ENCODE measurements at places on chromosomes 16 and 17.
A peak's percentile ranks its signal among the peaks of the same experiment; 100 is the strongest.

GRCh38 chr17:49880291-49881053 lies 32.6 kb upstream of the TAC4 start:
- DNase-seq, result no peak

- DNase-seq, result no peak
These were observed 97.9 kb downstream of the MAP2K4 start for GRCh38 chr17:12118617-12119016.

DNA sequence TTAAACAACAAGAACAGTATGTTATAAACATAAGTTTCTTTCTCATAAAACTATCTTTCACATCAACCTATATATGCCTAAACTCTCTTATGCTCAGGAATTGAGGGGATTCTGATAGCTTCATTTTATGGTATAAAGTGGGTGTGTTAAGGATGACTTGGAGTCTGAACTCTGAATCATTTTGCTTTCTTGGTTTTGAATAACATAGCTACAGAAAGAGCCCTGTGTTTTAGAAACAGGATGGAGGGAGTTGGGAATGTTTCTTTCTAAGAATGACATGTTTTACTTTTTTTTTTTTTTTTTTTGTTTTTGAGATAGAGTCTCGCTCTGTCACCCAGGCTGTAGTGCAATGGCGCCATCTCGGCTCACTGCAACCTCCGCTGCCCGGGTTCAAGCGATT lies 50.1 kb downstream of the RHOT1 start:
- DNase-seq, result no peak

DNA sequence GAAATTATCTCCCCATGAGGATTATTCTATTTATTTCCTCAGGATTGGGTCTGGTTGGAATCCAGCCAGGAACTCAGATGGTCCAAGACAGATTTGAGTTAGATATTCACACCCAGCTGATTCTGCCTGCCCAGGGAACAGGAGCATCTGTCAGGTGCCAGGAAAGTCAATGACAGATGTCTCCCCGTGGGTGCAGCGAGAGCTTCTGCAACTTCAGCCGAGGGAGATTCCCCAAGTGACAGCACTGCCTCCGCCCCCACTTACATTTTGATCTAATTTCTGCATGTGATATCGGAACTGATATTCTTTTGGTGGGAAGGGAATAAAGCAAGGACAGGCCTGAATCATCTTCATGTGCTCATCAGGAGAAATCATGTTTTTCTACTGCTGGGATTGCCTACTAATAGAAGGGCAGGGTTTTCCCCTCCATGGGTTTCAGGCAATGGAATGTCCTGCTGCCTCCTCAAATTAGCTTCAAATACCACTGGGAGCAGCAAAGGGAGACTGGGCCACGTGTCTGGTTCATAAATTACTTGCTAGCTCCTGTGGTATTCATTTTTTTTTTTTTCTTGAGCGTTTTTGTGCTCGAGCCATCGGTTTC lies 15.7 kb upstream of the DHX8 start:
- peak; percentile 67 for DNase-seq

DNA sequence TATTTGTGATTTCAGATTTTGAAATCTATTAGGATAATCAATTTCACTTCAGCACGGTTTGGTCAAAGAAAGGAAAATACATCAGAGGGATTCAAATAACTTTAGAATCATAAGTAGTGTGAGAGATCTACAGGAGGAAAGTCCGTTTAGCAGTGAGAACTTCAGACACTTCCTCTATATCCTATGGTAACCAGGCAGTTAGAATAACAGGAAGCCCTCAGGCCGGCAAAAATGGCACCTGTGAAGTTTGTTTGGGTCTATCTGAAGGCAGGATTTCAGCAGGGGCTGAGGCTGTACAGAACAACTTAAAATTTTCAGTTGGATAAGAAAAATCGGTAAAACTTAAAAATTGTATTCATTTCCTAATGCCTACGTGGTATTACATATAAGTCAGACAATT lies 24.9 kb downstream of the KCNJ16 start:
- no peak for DNase-seq

DNA sequence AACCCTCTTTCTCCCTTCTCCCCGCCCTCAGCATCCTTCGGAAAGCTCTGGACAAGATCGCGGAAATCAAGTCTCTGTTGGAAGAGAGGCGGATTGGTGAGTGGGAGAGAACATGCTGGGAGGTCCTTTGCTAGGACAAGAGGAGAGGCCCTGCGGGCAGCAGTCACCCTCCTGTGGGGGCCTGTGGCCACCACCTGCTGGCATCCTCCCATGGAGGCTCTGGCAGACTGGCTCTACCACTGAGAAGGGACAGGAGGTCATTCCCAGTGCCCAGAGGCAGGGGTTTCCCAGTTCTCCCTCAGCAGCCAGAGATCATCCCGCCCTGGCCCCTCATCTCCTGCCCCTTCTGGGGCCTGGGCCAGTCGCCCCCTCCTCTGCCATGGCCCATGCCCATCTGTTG lies 7.8 kb downstream of the SULT1A2 start:
- no peak for DNase-seq

DNA sequence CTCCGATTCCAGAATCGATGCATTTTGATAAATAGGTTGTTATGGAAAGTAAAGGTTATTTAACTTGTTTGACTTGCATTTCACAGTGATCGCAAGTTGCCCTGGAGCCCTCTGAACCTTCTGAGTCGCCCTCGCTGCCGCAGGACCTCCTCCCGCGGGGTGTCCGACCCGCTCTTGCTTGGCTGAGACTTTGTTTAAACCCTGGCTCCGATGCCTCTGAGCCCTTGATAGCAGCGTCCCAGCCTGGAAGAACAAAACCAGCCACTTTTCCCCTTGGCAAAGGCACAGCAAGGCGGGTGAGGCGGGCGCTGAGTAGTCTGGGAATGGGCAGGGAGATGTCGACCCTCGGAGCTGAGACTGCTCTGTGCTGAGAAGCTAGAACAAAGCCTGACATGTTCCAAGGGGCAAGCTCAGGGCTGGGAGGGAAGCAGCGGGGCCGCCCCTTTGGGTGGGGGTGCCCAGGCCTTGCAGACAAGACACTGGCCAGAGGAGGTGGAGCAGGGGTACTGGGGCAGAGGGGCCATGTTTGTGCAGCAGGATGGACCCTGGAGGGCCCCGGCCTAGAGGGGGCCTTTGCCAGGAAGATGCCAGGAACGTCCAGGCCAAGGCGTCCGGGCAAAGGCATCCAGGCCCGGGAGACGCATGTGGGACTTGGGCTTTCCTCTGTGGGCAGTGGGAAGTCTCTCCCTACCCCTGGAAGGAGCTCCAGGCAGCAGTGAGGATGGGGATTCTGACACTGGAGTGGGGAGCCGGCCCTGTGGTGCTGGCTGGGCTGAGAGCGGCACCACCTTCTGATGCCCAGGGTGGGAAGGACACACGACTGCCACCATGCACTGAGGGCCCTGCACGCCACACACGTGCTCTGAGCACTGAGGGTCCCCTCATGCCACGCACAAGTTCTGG lies 30.3 kb upstream of the CDH15 start:
- no peak for DNase-seq

- no peak for DNase-seq
These were observed 85.7 kb downstream of the MGAT5B start for GRCh38 chr17:76953946-76954345.

DNA sequence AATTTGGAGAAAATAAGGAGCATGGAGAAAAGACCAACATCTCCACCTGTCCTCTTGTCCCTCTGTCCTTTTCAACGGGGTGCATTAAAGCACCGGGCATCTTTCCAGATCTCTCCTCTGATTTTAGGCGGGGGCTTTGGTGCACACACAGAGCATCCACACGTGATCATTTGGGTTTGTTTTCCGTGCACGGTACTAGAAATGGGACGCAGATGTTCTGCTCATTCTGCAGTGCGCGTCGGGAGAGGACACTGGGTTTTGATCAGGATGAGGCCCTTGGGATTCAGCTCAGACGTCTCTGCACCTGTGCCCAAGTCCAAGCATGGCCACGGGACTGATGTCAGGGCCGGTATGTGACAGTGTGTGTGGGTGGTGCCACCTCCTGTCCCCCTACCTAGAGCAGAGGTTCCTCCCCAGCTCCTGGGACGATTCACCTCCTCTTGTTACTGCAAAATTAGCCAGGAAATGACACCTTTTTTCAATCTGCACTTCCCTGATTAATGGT lies 31.9 kb downstream of the PDIA2 start:
- DNase-seq, result no peak

DNA sequence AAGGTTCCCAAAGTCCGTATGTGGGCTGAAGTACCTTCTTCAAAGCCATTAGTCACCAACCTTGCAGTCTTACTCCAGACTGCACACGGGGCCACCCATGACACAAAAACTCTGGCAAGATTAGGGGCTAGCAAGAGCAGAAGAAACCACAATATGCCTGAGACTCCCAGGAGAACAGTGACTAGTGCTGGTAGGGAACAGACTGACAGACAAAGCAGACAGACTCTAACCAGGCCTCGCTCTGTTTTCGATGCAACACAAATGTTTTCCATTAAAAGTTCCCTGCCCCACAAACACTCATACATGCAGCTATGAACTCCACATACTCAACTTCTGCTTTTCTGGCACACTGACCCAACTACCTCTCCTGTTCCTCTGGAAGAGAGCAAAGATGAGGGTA lies 102.2 kb downstream of the HIC1 start:
- no peak for DNase-seq

DNA sequence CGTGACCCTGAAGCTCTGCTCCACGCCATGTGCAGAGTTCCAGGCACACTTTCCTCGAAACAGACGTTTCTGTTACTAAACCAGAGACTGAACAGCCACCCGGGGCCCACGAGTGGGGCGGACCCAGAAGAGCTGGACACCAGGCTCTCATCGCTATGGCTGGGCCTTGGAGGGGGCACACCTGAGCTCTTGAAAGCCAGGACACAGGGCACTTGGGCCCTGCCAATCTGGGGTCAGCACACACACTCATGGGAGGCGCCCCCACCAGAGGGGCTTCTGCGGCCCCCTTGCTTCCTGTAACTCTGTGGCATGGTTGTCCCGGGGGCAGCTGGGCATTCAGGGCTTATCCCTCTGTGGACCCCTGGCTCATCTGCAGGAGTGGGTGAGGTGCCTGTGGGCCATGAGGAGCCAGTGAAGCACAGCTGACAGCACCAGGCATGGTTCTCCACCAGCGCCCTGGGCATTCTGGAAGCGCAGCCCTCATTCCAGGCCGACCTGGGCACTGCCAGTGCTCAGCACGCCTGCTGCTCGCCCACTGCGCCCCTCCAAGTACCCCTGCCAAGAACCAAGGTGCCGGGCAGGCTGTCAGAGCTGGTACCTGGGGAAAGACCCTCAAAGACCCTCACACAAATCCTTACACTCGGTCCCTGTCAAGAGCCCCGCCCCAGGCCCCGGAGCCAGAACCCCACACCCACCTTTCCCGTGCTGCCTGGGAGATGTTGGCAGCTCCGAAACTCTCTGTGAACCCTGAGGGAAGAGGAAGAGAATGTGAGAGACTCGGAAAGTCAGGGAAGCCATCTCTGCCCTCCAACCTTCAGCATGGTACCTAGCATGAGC lies 61.1 kb downstream of the IL21R start:
- no peak for DNase-seq

- no peak for DNase-seq
These were observed 35.8 kb downstream of the MPRIP start for GRCh38 chr17:17077861-17078732.

DNA sequence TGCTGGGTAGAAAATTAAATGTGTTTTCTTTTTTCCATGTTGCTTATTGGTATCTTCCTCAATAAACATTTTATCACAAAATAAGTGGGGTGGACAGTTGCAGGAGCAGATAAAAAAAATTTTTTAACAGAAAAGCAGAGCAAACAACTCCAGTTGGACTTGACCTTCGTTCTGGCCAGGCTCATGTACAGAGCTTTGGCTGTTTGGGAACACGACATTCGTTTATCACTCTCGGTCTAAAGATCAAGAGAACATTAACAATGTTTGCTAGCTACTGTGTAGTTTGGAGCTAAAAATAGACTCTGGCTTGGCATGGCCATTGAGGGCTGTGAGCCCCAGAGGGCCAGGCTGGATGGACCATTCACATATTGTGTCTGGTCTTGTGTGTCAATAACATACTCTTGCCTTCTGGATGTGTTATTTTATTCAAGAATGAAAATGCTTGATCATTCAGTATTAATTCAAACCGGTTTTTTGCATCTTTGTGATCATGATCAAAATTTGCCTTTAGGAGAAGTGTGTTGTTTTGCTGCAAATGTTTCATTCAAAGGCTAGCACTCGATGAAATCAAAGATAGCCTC lies 56.6 kb downstream of the TMEM186 start:
- no peak for DNase-seq

DNA sequence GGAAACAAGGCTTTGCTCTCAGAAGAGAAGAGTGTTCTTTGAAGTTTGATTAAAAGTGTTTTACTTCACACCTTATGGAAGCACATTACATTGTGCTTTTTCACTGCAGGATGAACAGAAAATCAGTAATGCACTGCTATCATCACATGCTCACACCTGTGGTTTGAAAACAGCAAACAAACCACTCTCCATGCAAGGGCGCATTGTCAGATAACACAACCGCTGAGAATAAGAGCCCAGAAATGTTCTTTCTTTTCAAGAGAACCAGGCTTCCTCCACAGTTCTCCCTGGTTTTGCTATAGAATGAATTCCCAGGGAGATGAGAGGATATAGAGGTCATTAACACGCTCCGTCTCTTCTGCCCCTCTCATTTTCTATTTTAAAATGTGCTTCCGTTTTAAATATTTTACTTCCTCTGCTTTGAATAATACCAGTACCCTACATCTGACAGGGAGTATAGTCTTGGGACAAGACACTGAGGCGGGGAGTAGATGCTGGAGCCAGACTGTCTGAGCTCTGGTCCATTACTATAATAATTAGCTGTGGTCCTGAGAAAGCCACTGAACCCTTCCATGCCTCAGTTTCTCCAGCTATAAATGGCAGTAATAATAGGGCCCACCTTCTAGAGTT lies 71.6 kb downstream of the CDK5R1 start:
- no peak for DNase-seq

GRCh38 chr17:82548681-82549303 lies 29.3 kb downstream of the FOXK2 start:
- DNase-seq, result no peak

DNA sequence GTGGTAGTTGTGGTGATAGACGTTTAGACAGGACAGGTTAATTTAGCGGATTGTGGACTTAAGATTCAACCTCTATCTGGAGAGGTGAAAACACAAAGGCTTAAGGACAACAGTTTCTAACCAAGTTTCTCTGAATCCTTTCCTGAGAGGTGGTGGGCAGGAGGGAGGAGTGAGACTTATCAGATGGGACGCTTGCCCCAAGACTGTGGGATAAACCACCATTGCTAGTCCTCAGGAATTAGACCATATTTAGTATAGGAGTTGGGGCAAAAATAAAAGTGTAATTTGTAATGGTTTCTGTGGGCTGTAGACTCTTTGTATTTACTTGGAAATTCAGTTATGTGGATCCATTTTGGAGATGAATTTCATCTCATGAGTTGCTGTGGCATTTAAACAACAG lies 6.6 kb downstream of the PDP2 start:
- DNase-seq, result no peak

DNA sequence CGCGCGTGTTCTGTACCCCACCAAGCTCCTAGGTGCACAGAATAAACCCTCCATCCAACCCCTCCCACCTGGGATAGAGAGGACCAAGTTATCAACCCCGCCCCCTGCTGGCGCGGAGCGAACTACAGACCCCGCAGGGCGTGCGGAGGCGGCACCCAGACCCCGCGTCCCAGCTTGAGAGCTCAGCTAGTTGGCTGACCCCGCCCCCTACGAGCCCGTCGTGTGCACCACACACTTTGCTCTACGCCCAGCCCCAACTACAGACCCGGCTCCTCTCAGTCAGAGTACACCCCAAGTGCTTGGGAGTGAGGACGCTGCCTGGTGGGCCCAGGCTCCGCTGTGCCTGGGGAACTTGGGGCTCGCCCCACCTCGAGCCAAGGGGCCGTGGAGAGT lies 1.5 kb downstream of the GRIN2A start:
- no peak for DNase-seq

- no peak for DNase-seq
These were observed 64.4 kb downstream of the KSR1 start for GRCh38 chr17:27520491-27521185.

GRCh38 chr17:43946781-43947180 lies 4.5 kb upstream of the PPY start:
- DNase-seq, result no peak

All from epithelial cell of proximal tubule (primary cell).